T-helper 17 cell (primary cell): ENCODE measurements at places on chromosomes 13 and 19. TPM values are rescaled to one million over a fixed set of nuclear protein-coding genes. Genes with fewer than 3 reads are reported as not detected.

- DNase-seq = no peak
Measured at GRCh38 chr19:33219261-33219815, 6.3 kb downstream of the SLC7A10 start.

DNA sequence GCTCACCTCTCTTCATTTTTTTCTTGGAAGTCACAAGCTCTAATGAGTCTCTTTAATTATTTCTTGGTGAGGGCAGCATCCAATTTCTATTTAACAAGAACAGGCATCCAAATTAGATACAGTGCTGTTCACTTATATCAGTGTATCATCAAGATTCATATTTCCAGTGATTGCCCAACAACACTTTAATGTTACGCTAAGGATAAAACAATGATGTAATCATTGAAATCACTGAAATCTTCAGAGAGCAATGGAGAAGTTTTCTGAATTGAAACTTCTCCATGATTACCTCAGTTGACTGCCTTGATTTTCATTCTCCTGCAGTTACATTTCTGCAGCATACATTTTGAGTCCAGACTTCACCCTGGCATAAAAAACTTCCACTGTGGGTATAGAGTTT, 17.1 kb upstream of the LRCH1 start:
- no peak for DNase-seq

SCEL gene
- not detected for total RNA-seq

RASL11A gene
- total RNA-seq = 3.1 TPM

DNA sequence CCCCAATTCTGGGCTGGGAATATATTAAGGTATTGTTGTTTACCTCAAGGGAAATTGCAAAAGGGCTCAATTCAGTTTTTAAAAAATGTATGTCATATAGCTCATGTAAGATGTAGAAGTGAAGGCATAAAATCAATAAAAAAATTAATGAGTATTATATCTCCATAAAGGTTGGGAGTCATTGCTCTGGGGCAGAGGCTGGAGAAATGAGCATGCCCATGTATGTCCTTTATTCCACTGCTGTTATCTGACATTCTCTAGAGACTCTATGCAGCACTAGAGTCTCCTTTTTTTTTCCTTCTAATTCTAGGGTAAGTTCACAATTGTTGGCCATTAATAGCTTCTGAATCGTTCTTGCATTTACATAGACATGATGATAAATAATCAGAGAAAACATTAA, 394.8 kb downstream of the KLF12 start:
- DNase-seq = no peak

DNA sequence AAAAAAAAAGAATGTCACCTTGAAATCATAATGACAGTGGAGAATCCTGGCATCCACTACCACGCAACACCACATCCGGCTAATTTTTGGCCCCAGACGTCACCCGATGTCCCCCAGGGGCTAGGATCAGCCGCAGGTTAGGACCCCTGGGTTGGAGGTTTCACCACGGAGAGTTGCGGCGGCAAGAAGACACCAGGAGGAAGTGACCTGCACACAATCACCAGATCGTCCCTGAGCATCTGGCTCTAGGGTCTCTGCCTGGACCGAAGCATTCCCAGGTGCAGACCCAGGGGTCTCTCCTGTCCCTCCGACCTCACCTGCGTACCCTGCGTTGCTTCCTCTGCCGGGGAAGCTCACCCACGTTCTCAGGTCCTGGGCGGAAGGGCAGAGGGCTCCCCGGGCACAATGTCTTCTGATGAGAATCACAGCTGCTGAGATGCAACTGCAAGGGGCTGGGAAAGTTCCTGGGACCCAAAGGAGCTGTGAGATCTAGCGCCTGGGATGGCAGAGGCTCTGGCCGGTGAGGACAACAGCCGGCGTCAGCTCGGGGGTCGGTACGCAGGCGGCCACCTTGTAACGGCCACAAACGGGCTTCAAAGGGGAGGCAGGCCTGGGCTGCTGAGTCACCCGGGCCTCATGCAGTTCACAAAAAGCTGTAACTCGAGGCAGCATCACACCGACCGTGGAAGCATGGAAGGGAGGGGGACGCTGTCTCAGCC, 111.2 kb downstream of the GADD45B start:
- DNase-seq = no peak

DNA sequence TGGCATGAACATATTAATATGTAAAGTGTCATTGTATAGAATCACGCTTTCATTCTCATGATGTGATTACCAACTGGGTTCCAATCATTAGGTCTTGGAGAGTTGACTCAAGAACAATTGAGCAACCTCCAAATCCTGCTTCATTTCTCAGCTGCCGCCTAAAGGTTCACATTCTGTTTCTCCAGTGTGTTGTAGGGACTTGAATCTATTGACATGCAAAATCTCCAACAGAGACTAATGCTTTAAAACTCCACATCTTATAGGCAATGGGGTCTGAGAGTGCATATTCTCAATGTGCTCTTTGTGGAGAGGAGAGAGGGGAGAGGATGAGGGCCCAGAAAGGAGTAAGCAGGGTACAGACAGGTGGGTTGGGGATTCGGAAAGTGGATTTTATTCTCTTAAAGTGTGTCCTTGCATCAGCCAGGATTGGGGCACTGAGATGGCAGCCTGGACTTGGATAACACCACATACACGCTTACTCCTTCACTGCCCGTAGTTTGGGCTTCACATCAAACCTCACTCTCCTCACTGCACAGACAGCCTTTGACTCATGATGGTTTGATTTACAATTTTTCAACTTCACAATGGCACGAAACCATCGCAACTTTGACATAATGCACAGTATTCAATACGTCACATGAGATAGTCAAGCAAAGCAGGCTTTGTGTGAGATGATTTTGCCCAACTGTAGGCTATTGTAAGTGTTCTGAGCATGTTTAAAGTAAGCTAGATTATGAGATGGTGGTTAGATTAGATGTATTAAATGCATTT, 241.3 kb upstream of the IRS2 start:
- DNase-seq = no peak

DNA sequence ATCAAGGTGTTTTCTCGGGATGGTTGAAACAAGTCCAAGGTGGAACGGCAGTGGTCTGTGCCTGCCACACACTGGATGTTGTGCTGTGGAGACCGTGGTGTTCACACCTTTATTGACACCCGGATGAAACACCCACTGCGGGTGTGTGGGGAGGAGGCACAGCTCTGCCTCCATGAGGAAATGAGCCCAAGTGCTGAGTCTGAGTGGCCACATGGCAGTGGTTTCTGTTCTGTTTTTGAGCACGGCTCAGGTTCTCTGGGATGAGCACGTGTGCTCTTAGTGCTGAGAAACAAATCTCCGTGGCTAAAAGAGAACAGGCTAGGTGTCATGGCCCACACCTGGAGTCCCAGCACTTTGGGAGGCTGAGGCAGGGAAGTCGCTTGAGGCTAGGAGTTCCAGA, 29.5 kb downstream of the UPF1 start:
- DNase-seq = no peak

METTL21C gene
- total RNA-seq = not detected

DNA sequence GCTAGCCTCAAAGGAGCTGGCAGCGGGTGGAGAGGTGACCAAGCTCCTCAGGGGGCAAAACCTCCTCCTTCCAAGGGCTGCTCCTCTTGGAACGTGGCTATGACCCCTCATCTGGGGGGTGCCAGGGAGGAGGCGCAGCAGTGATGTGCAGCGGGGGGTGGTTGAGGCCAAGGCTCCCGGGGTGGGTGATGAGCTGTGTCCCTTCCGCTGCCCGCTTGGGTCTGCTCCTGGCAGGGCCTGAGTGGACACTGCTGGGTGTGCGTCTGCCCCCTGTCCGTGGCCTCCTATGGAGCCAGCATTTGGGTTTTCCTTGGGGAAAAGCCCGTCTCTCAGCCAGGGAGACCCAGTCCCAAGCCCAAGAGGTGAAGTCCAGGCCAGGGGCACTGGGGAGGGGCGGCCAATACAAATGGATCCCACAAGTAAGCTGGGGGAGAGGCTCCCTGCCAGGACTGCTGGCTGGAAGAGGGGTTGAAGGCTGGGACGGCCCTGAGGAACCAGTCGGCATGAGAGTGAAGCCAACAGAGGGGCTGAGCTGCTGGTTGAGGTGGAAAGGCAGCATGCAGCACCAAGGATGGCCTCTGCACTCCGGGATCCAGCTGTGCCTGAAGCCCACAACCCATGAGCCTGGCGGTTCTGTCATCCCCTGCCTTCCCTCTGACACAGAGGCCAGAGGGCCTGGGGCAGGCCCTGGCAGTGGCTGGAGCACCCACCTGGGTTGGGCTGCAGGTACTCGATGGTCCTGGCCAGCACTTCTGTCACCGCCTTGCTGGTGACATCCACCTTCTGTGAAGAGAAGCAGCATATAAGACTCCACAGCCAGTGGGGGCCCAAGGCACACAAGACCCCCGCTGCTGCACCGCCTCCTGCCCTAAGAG, 22.7 kb downstream of the MPND start:
- DNase-seq = no peak

DNA sequence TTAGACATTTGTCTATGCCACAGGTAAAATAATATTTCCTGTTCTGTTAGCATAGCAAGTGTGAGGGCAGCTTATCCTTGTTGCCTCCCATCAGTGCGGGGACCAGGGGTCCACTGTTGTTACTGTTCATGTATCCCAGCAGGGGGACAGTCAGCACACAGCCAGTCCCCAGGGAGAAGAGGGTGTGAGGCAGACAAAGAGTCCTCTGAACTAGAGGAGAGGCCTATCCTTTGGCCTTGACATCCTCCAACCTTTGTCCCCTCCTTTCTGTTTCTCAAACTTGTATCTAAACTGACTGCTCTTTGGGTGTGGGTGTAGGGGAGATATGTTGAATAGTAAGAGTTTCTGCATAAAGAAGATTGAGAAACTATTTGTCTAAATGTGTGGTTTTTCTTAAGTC, 2.9 kb upstream of the GPR18 start:
- no peak for DNase-seq

GRCh38 chr19:48806518-48806817, 4.4 kb downstream of the BCAT2 start:
- DNase-seq = no peak
